ENCODE measurements at places on chromosomes 2 and 18.
A peak's percentile ranks its signal among the peaks of the same experiment; 100 is the strongest.

GRCh38 chr2:172288603-172289002 lies 138.8 kb upstream of the ITGA6 start:
- peak; percentile 96 for DNase-seq

- no peak for DNase-seq
These were observed 109.2 kb downstream of the PTPRM start for GRCh38 chr18:7676253-7676873.

DNA sequence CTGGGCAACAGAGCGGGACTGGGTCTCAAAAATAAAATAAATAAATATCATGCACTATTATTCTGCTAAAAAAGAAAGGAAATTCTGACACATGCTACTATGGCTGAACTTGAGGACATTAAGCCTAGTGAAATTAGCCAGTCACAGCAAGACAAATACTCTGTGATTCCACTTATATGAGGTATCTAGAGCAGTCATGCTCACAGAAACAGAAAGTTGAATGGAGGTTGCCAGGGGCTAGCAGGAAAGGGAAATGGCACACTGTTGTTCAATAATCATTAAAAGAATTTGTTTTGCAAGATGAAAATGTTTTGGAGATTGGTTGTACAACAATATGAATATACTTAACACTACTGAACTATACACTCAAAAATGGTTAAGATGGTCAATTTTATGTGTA lies 60.8 kb downstream of the NCKAP1 start:
- no peak for DNase-seq

DNA sequence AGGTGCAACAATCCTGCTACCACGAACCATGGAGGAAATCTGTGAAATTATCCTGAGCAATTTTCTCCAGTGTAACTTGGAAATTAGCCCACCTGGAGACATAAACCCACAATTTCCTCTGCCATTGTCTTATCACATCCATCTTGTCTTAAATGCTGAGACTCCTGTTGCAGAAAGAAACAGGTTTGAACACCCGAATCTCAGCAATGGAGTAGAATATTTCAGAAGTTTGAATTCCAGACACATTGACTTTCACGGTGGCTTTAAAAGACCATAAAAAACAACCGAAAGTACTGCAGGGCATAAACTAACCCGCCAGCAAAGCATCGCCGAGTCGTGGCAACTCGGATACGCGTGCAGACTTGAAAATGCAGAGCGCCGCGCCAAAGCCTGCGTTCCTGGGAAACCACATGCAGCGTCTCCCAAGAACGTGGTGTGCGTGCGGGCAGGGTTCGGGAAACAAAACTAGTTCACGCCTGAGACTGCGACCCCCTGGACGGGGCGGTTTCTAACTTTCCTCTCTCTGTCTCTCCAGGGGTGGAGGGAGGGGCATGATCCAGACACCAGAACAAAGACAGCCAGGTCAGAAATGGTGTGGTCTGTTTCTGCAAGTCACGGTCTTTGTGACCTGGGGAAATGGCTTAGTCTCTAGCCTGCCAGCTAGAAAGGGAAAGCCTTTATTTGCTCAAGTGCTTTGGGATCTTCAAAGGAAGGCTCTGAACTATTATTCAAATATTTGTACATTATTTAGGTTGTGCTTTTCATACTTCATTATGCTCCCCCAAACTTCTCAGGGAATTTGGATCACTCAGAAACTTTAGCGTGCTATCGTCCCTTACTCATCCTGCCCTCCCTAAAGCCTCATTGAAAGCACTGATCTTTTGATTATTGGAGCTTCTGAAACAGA lies 26.9 kb upstream of the KCTD1 start:
- DNase-seq = peak; percentile 53

- DNase-seq = no peak
These were observed 141.5 kb upstream of the HAAO start for GRCh38 chr2:42933824-42934254.

GRCh38 chr2:188746727-188747126 lies 227.4 kb upstream of the COL3A1 start:
- peak; percentile 16 for DNase-seq

DNA sequence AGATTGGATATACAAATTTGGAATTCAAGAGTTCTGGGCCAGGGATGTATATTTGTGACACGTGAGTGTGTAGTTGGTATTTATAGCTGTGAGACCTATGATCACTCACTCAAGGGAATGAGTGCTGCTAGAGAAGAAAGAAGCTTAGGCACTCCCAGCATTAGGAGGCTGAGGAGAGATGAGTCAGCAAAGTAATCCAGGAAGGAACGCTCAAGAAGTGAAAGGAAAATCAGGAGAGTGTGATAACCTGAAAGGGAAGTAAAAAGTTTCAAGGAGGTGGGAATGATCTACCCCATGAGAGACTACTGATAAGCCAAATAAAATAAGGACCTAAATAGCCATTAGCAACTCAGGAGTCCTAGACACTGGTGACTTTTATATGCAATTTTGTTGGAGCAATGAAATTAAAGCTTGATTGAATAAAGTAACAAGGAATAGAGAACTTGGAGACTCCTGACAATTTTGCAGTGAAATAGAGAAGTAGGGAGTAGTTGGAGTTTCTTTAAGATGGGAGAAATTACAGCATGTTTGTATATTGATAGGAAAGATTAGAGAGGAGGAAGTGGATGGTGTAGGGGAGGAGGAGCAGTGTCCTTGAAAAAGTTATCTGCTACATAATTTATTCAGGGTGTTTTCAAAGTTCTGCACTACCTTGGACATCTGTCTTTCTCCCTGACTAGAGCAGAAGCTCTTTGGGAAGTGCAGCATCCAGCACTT lies 89.9 kb downstream of the UBE2E3 start:
- peak; percentile 76 for DNase-seq

DNA sequence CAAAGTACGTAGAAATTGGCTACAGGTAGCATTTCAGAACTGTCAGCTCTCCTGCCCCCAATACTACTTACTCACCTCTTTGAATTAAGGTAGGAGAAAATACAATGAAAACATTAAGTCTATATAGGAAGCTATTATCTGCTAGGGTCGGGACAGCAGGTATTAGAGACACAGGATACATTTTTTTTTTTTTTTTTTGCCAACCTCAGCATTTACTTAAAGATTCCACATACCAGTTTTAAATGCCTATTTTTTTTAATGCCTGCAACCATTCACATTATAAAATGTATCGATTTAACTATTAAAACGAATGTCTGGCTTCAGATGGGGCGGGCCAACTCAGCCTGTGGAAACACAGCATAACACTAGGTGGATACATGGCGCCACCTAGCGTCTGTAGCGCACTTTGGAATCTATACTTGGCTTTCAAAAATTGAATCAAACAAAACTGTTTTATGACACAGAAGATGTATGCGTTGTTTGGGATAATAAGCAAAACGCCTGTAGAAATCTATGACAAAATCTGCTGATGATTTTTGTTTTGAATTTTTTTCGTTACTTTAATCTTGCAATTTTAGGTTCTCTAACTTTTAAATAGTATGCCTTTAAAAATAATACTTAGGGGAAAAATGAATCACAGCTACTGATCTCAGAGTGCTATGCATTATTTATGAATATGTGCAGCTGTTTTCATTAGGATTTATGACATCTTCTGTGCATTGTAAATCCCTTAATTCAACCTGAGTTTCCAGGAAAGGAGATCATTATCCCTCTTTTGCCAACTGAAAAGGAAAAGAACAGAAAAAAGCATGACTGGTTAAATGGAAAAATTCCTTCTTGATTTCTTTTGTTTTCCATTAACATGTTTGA lies 261.0 kb downstream of the NYAP2 start:
- peak; percentile 57 for DNase-seq

DNA sequence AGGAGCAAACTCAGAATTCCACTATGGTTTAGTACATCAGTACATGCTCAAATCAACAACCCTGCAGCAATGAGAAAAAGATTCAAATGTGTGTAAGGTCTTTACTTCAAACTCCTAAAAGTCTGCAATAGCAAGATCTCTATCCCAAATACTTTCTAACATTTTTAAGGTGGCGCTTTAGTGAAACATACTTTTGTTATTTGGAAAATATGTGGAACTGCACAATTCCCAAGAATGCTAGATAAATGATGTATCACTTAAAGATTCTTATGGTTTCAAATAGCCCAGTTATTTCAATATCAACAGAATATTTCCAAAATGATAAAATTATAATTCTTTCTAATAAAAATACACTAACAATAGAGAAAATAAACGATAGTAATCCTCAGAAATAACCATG lies 227.6 kb upstream of the SMAD7 start:
- DNase-seq = no peak

DNA sequence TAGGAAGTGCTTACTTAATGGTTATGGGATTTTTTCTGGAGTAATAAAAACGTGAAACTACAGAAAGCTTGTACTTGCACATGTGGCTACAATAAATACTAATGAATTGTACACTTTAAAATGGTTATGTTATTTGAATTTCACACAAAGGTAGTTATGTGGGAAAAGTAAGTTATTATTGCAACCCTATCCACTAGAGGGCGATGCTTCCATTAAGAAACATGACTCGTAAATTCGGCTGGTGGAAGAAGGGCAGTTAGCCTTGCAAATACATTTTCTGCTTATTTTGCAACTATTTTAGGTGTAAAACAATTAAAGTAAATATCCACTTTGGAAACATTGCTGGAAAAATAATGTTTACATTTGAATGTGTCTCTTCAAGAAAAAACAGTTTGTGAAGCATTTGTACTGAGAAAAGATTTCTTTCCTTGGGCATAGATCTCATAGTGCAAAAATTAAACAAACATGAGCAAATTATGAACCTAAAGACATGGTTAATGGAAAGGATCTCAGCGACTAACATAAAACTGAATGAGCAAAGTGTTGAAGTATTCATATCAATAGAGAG lies 68.1 kb upstream of the CSRNP3 start:
- peak; percentile 69 for DNase-seq

GRCh38 chr2:240439698-240440151 lies 4.3 kb downstream of the GPC1 start:
- DNase-seq = no peak

GRCh38 chr2:949384-950079 lies 1.1 kb upstream of the SNTG2 start:
- no peak for DNase-seq

DNA sequence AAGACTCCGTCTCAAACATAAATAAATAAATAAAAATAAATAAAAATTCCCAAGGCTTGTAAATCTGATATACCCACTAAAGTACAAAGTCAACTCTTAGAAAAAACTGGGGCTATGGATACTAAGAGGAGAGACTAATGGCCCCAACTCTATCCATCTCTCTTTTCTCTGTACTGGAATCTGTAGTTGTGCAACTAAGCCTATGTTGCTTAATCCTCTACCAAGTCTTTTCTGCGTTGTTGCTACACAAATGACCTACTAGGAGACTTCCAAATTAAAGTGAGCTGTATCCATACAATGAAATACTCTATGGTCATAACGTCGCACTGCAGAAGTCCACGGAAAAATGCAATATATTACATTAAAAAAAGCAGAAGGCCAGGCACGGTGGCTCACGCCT lies 8.1 kb downstream of the MRPS5 start:
- DNase-seq = no peak

DNA sequence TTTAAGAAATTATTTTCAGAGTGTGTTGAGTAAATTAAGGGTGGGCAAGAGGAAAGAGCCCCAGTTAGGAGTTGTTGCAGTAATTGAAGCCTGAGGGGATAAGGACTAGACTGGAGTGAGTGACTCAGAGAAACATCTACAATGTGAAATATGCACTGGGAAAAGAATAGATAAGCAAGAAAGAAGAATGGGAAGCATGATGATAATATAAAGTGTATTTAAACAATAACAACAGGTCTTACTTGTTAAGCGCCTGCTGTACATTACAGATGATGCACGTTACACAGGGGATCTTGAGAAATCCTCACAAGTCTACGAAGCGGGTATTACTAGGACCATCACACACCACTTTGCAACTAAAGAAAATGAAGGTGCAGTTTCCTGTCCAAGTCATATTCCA lies 73.6 kb upstream of the STK17B start:
- no peak for DNase-seq

DNA sequence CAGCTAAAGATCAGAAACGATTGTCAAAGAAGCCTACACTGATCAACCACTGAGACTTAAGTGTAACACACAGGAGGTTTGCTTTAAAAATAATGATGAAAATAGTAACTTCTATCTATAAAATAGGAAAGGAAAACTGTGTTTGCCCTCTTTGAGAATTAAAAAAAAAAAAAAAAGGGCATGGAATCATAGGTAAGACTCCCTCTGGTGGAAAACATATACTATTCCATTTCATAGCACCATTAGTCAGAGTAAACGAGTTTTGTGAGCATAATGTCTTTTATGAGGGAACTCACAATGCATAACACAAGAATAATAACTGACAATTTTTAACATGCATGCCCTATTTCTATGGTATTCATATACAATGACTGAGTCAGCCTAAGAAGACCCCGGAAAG lies 36.3 kb downstream of the SLC35F5 start:
- peak; percentile 22 for DNase-seq

GRCh38 chr2:201906777-201907562 lies 100.6 kb downstream of the CDK15 start:
- no peak for DNase-seq

DNA sequence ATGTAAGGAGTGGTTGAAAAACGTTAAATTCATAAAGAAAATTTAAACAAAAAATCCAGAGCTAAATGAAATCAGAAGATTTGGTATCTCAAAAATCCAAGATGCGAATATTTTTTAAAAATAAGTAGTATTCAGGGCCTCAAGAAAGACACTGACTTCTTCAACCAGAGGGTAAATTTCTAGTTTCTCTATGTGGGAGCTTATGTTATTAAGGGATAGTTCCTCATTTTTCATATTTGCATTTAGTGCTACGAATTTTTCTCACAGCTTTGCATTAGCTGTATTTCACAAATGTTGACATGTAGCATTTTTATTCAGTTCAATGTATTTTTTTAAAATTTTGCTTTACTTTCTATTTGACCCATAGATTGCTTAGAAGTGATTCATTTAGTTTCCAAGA lies 454.7 kb downstream of the CBLN2 start:
- DNase-seq = no peak

DNA sequence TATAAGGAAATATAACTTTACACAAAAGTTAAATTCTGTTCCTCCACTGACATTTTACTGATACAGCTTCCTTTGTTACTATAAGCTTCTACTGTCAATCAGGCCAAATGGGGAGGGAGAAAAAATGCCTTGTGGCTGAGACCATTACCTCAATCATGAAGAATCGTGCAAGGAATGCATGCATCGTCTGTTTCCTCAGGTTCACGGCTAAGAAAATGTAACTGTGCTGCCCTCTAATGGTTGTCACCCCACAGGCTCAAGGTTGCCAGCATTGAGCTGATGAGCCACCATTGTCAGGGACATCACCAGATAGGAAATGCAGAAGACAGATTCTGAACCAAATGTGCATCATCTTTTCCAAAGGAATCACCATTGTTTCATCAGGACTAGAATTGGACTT lies 426.9 kb downstream of the CDH2 start:
- peak; percentile 88 for DNase-seq

- DNase-seq = peak; percentile 4
These were observed 163.5 kb downstream of the UXS1 start for GRCh38 chr2:106030287-106031268.

Measured in kidney tubule cell (primary cell).